ENCODE measurements at places on chromosomes 16 and 17.

- peak; percentile 71 for DNase-seq
Measured at GRCh38 chr17:82320956-82321927, 3.8 kb upstream of the CD7 start.

DNA sequence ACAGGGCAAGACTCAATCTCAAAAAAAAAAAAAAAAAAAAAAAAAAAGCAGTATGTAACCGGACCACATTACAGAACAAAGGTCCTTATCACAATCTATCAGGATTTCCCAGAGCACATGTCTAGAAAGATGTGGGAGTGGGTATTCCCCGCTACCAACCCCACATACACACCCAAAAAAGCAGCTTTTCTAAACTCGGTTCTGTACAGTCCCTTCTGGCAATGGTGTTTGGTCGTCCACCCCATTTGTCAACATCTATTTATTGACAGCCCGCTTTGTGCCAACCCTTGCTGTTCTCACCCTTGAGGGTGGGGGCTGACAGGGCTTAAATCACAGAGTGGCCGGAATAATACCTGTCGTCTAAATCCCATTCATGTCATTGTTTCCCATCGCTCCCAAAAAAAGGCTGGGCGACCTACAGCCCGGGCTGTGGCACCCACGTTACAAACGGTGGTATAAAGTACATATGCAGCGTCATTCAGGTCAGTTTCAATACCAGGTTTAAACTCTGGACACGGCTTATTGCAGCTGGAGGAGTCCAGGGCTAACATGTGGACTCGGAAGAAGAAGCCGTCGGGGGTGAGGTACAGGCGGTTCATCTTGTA lies 3.6 kb downstream of the C17orf58 start:
- no peak for DNase-seq

DNA sequence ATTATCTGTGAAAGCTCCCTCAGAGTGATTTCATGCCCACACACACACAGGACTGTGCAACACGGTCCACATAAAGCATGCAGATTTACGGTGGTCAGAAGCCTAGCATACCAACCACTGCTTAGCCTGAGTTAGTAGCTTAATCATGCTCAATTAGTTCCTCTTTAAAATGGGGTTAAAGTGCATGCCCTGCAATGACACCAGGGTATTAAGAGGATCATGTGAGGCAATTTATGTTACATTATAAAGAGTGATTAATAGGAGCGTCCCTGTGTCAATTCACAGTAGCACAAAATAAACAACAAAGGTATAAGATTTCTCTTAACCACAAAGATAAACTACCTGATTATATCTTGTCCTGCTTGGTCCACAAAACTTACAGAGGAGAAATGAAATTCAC lies 39.8 kb downstream of the C17orf67 start:
- DNase-seq, result no peak

GRCh38 chr16:79162977-79163376 lies 437.6 kb downstream of the MAF start:
- DNase-seq, result no peak

DNA sequence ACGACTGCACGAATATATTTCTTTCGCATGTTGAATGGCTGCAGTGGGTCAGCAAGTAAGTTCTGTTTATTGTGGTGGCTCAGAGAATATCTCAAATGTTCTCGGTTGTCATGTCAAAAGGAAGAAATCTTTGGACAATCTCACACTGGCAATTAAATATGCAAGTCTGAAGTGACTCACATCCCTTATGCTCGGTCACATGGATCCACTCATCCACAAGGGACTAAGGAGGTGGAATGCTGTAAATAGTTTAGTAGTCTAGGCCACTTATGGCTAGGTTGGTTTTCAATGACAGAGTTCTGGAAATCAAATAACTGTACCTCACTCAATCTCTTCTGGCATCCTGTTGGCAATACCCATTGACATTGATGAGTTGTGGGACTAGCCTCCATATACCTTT lies 33.0 kb upstream of the PMP22 start:
- no peak for DNase-seq

GRCh38 chr17:29120433-29120832 lies 59.8 kb downstream of the MYO18A start:
- DNase-seq, result no peak

GRCh38 chr17:33766721-33767120 lies 473.6 kb upstream of the ASIC2 start:
- no peak for DNase-seq

DNA sequence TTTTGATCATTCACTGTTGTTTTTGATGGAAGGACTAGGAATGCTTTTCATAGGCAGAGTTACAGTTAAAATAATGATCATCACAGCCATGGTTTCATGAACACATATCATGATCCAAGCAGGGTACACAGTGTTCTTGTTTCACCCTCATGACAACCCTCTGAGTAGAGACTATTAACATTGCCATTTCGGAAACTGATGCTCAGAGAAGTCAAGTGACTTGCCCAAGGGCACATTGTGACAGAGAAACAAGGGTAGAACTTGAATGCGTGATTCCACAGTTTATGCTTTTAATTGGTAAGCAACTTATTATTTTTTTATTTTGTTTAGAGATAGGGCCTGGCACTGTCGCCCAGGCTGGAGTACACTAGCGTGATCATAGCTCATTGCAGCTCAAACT lies 202.3 kb downstream of the KATNIP start:
- no peak for DNase-seq

DNA sequence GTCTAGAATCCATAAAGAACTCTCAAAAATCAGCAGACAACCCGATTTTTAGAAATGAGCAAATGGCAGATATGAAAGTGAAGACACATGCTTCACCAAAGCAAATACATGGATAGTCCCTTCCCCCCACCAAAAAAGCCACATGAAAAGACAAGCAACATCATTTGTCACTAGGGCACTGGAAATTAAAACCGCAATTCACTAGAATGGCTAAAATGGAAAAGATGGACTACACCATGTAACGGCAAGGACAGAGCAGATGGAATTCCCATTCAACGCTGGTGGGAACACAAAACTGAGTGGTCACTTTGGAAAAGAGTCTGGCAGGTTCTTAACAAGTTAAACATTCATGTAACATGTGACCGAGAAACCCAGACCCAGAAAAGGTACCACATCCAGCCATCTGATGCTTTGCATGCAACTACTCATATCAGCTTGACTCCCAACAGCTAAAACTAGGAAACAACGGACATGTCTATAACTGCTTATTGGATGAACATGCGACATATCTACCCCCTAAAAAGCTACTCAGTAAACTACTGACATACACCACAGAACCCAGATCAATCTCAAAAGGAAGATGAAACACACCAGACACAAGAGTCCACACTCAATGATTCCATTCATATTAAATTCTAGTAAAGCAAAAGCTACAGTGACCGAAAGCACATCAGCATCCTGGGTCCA lies 132.6 kb downstream of the ZNF778 start:
- no peak for DNase-seq

- DNase-seq, result no peak
Measured at GRCh38 chr17:156094-156621, 18.8 kb downstream of the SCGB1C2 start.

DNA sequence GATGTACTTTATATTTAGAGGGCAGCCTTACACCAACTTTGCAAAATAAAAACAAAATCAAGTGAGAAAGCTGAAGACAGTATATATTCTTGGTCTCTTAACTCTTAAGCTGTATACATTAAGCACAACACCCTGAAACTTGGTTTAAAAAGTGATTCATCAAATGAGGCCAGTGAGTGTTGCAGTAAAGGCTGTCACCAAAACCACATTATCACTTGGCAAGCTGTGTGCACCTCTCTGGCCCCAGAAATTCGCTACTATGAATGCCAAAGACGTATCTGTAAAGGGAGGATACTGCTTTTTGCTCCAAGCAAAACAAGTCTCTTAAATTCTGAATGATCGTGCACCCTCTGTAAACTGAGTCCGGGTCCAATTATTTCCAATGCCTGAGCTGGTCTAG lies 163.9 kb downstream of the ZFHX3 start:
- DNase-seq, result no peak

DNA sequence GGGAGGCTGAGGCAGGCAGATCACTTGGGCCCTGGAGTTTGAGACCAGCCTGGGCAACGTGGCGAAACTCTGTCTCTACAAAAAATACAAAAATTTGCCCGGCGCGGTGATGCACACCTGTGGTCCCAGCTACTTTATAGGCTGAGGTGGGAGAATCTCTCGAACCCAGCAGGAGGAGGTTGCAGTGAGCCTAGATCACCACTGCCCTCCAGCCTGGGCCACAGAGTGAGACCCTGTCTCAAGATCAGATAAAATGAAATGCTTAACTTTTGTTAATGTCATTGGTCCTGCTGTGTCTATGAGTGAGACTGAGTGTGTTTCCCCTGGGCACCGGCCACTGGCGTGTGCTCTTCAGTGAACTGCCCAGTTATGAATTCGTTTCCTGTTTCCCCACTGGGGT lies 10.5 kb downstream of the FAM234A start:
- DNase-seq, result no peak

DNA sequence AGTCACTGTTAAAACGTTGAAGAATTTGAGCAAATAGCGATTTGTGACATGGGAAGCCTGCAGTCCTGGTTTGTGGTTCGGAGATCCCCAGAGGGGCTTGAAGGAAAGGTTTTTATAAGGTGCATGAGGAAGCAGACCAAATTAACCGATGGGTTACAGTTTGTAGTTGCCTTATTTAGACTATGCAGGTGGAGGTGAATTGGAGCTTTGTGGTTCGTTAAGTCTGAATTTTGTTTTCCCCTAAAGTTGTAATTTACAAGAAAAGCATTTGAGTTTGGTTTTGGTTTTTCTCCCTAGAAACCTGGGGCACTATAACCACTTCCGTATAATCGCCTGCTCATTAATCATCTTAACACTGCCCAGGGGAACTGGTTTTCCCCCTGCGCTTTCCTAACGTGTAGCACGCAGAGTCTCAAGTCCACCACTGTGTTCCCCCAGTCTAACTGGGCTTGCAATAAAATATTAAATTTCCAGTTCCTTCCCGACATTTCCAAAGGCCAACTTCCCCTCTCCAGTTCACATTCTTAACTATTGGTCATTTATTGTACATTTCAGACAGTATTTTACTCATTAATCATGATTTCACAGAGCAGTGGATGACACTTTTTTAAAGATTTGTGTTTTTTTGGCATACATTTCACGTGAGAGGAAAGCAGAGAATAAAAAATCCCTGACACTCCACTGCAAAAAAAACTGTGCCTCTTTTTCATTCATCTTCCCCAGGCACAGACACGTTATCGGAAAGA lies 932 bp downstream of the ZNF267 start:
- DNase-seq, result no peak

DNA sequence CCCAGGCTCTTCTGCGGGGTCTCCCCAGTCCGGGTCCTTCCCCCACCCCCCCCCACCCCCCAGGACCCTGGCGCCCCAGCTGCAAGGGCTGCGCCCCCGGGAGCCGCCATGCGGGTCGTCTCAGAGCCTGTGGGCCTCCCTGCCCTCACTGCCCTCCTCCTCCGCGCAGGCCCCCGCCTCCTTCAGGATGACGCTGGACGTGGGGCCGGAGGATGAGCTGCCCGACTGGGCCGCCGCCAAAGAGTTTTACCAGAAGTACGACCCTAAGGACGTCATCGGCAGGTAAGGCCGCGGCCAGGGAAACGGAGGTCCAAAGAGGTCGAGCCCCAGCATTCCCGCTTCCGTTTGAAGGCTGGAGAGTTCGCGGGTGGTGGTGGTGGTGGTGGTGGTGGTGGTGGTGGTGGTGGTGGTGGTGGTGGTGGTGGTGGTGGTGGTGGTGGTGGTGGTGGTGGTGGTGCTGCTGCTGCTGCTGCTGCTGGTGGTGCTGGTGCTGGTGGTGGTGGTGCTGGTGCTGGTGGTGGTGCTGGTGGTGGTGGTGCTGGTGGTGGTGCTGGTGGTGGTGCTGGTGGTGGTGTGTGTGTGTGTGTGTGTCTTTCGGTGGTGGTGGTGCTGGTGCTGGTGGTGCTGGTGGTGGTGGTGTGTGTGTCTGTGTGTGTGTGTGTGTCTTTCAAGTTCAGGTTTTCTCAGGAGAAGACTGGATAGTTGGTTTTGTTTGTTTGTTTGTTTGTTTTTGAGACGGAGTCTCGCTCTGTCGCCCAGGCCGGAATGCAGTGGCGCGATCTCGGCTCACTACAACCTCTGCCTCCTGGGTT lies 615 bp downstream of the PHKG2 start:
- no peak for DNase-seq

DNA sequence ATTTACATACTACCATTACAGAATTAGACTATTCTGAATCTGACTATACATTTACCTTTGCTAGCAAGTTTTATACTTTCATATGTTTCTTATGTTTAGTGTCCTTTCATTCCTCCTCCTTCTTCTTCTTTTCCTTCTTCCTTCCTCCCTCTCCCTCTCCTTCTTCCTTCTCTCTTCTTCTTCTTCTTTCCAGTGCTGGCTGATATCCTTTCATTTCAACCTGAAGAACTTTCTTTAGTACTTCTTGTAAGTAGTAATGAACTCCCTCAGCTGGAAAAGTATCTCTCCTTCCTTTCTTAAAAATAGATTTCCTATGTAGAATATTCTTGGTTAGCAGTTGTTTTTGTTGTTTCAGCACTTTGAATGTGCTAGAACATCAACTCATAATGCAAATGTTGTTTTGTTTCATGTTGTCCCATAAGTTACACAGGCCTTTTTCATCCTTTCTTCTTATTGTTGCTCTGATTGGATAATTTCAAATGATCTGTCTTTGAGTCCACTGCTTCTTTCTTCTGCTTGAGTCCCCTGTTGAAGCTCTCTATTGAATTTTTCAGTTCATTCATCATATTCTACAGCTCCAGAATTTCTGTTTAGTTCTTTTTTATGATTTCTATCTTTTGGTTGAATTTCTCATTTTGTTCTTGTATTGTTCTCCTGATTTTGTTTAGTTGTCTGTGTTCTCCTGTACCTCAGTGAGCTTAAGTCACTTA lies 15.1 kb upstream of the TBX4 start:
- no peak for DNase-seq

- DNase-seq, result peak; percentile 74
Measured at GRCh38 chr17:16991349-16992009, 19.6 kb upstream of the TNFRSF13B start.

- no peak for DNase-seq
Measured at GRCh38 chr17:75173526-75173925, 9.2 kb downstream of the SUMO2 start.

- no peak for DNase-seq
Measured at GRCh38 chr16:89805136-89805905, 11.1 kb downstream of the FANCA start.

DNA sequence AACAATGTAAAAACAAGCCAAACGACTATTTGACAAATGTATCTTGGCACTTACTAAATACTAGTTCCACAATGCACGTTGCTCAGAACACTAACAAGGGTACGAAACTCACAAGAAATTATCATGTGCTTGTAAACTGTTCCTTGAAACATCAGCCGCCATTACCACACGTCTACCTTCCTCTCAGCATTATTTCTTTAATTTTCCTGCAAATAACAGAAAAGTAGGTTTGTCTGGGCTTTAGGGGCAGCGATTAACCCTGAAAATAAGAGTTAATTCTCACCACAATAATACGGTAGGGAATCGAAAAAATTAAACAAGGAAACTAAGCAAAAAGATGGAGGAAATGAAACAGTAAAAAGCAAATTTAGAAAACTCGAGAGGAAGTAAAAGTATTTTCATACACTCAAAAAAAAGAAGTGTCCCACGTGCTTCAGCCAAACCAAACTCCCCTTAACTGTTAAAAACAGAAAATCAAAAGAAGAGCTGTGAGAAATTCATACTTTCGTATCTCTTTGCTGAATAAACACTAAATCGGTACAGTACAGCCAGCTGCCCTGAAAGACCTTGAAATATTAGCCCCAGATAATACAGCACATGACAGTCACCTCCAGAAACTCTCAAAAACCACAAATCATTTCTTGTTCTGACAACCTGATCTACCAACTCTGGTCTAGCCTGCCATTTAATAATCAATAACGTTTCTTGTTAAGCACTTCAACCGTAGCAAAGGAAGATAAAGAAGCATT lies 1.2 kb downstream of the ARHGAP17 start:
- no peak for DNase-seq

All from frontal cortex (tissue), 4 donors.